Stomach (tissue), 19 donors: ENCODE measurements at places on chromosomes 2 and 18.

GRCh38 chr18:68221111-68221724 is 493.7 kb downstream of the TMX3 start:
- DNase-seq = no peak

- no peak for DNase-seq
Measured at GRCh38 chr2:171855401-171855800, 38.6 kb downstream of the SLC25A12 start.

DNA sequence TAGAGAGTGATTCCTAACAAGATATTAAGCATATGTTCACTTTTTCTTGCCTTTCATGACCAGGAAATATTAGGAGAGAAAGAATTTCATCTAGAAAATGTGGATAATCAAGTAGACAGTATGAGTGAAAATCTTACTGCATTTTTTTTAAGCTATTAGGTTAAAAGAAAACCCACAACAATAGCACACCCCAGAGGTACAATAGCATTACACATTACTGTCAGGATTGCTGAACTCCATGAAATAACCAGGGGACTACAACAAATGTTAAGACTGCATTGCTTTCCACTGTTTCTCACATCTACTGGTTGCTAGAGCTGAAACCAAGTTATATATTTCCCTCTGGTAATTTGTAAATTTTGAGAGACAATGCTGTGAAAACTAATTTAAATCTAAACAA is 33.7 kb downstream of the KLF7 start:
- no peak for DNase-seq

GRCh38 chr2:42906557-42907411 is 114.4 kb upstream of the HAAO start:
- peak; percentile 65 for DNase-seq

DNA sequence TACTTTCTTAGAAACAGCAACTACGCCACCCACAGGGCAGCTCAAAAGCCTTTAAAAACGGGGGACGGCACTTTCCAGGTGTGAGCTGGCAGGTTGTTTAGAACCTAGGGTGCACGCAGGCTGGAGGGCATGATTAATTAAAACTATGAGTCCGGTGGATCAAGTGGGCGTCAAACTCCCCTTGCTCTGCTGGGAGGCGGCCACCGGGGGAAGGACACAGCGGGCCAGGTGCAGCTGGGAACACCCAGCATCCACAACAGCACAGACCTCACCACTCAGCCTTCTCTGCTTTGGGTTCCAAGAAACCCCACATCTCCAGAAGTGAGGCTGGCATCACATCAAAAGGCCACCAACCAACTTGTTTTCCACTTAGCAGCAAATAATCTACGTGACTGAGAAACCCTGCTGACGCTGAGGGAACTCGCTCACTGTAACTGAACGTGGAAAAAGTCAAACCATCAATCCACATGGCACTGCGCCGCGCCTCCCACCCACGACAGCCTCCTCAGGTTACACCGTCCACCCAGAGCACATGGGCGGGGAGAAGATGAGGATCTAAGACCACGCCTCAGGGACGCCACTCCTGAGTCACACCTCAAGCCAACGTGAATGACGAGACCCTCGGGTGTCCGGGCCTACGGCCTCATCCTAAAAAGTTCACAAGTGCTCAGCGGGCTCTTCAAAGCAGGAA is 118.2 kb downstream of the ZNF516 start:
- DNase-seq = peak; percentile 46

GRCh38 chr2:231228223-231228622 is 29.8 kb downstream of the ARMC9 start:
- no peak for DNase-seq

GRCh38 chr18:32310101-32310500 is 120.3 kb downstream of the MEP1B start:
- no peak for DNase-seq

GRCh38 chr2:68833162-68833561 is 38.0 kb downstream of the BMP10 start:
- no peak for DNase-seq
